Upper lobe of right lung (tissue), 1 donor: ENCODE measurements at places on chromosomes 6 and 20. TPM values are rescaled to one million over a fixed set of nuclear protein-coding genes. Genes with fewer than 3 reads are reported as not detected.

GRCh38 chr6:81265106-81265505, 487.4 kb downstream of the TENT5A start:
- no peaks in the 10 kb centered on the region for H3K4me1 ChIP-seq
- H3K27ac ChIP-seq = no peak overlapping the region
- no peak for DNase-seq
- no peaks in the 10 kb centered on the region for H3K36me3 ChIP-seq
- peak overlapping the region; percentile 25 for H3K4me3 ChIP-seq

DNA sequence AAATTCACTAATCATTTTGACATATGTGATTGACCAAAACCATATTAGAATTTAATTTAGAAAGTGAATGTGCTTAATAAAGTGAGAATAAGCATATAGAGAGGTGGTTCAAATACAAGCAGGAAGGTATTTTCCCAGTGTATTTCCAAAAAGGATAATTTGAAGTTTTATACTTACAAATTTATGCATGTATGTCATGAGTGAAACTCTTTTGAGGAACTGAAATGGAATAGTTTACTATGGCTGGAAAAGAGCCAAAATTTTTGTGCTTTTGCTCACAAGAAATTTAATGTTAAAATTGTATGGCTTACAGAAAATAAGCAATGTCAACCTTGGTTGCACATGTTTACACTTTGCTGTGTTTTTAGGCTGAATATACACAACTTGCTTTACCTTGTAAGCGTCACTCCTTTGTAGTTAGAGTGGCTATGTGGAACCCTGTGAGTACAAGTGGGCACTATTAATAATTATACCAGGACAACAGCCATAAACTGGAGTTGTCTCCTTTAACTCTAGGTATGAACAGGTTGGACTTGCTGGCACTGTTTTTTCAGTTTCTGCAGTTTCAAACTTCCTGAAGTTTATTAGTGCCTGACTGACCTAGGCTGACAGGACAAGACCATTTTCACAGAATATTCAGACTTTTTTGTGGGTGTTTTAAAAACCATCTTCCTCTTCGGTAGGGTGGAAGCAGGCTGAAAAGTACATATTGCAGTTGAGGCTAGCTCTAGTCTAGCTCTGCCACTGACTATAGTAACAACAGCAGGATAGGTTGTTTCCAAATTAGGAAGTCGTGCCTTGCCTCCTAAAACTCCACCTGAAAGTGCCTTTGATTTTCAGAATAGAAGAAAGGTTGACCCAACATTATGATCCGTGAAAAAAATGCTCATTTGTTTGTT, 6.0 kb downstream of the AFDN start:
- peak overlapping the region; percentile 3 for H3K4me3 ChIP-seq
- H3K36me3 ChIP-seq = no peaks in the 10 kb centered on the region

Gene SLC22A2
- total RNA-seq = not detected

GRCh38 chr20:37152284-37152683, 26.8 kb upstream of the RPN2 start:
- no peak overlapping the region for H3K27ac ChIP-seq
- no peaks in the 10 kb centered on the region for H3K4me1 ChIP-seq
- no peaks in the 10 kb centered on the region for H3K27me3 ChIP-seq
- DNase-seq = no peak
- H3K36me3 ChIP-seq = no peaks in the 10 kb centered on the region

DNA sequence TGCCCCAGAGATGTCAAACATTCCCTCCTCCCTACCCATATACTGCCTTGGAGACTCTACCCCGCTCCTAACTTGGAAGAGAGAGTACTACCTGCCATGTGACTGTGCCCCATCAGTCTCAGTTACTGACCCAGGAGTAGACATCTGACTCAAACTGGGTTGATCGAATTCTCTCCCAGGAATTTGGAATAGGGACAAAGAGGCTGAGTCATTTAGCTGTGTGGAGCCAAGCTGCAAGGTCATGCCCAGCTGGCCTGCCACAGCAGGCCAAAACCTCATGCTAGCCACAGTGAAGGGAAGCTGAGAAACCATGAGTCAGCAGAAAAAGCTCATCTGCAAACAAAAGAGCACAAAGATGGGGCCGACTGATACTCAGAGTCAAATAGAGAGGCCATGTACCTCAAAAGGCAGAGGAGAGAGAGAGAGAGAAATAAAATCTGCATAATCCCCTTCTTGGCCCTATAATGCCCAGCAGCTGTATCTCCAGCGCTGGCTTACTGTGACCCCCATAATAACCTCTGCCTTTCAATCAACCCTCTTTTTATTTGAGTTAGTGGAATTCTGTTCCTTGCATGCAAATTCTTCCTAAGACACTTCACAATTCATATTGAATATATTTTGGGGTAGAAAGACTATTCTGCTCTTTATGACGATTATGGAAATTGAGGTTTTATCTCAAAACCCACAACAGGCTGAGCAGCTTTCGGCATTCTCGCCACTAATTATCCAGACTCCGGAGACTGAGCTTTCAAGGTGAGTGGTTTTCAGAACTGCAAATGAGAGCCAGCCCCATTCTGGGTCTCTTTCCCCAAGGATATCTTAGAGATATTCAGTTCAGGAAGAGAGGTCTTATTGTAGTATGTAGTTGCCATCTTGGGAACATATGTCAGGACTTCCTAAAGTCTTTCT, 21.4 kb upstream of the AKIRIN2 start:
- H3K27me3 ChIP-seq = no peaks in the 10 kb centered on the region
- no peaks in the 10 kb centered on the region for H3K36me3 ChIP-seq
- H3K27ac ChIP-seq = no peak overlapping the region
- peak; percentile 70 for DNase-seq
- H3K4me1 ChIP-seq = peaks cover 4% of the 10 kb centered on the region
- H3K4me3 ChIP-seq = no peak overlapping the region

Gene PLA2G7
- 38.8 TPM for total RNA-seq

Gene CPXM1
- 1.3 TPM for total RNA-seq

Gene POM121L2
- total RNA-seq = not detected

GRCh38 chr6:82022614-82023129, 224.9 kb downstream of the IBTK start:
- H3K27ac ChIP-seq = no peak overlapping the region
- H3K4me1 ChIP-seq = no peaks in the 10 kb centered on the region
- no peaks in the 10 kb centered on the region for H3K27me3 ChIP-seq
- no peaks in the 10 kb centered on the region for H3K36me3 ChIP-seq
- H3K4me3 ChIP-seq = no peak overlapping the region
- no peak for DNase-seq

DNA sequence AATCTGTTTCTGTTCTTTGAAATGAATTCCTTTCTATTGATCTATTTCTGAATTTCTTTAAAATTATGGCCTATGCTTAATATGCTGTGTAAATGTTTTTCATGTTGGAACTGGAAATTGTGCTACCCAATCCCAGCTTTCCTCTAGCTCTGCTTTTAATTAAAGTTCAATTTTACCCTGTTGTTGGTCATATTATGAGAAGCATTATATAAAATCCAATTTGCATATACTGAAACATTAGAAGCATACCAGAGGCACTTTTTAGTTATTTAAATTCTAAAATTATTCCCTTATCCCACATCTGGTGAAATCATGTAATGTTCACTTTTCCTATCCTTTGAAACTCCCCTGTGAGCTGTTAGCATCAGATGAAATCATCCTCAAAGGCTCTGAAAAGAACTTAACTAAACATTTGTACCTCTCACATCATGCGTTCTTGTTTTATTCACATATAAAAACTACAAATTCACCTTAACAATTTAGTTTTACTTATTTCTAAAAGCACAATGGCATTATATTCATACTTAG, 160.6 kb upstream of the COL21A1 start:
- no peaks in the 10 kb centered on the region for H3K36me3 ChIP-seq
- no peak overlapping the region for H3K27ac ChIP-seq
- H3K4me3 ChIP-seq = no peak overlapping the region
- DNase-seq = no peak
- no peaks in the 10 kb centered on the region for H3K27me3 ChIP-seq
- peaks cover 4% of the 10 kb centered on the region for H3K4me1 ChIP-seq
